ENCODE measurements at places on chromosomes 3 and 15.
A peak's percentile ranks its signal among the peaks of the same experiment; 100 is the strongest.

DNA sequence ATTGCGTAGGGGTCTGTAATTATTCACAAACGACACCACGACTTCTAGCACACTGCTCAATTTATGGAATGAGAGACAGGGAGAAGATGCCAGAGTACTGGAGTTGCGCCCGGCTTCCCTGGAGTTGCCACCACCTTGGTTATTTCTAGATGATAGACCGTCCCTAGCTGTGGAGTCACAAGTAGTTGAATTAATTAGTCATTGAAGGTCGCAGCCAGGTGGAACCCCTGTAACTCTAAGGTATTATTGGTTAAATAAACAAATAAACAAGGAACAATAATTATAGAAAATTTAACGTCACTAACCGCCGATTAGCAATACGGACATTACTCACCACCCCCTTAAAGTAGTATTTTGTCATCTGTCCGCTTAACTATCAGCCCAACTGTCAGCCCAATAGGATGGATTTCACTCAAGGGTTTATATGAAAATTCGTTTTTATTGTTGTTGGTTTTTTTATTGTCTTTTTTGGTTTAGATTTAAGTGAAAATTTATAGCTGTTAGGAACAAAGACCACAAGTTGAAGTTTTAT, 911 bp upstream of the AZI2 start:
- peak overlapping the region; percentile 99 for H3K27ac ChIP-seq
- H3K27me3 ChIP-seq = no peaks in the 10 kb centered on the region
- H3K4me3 ChIP-seq = peak overlapping the region; percentile 62
- DNase-seq = no peak
- peaks cover 45% of the 10 kb centered on the region for H3K4me1 ChIP-seq

GRCh38 chr3:129344540-129345220, 66.0 kb downstream of the HMCES start:
- H3K27me3 ChIP-seq = peaks cover 4% of the 10 kb centered on the region
- no peak for DNase-seq
- H3K27ac ChIP-seq = no peak overlapping the region
- H3K36me3 ChIP-seq = no peaks in the 10 kb centered on the region
- peaks cover 21% of the 10 kb centered on the region for H3K4me1 ChIP-seq

GRCh38 chr3:31462050-31462569, 70.6 kb upstream of the STT3B start:
- no peaks in the 10 kb centered on the region for H3K36me3 ChIP-seq
- H3K4me1 ChIP-seq = peaks cover 8% of the 10 kb centered on the region
- no peak for DNase-seq
- H3K27ac ChIP-seq = no peak overlapping the region
- no peaks in the 10 kb centered on the region for H3K27me3 ChIP-seq
- no peak overlapping the region for H3K4me3 ChIP-seq

DNA sequence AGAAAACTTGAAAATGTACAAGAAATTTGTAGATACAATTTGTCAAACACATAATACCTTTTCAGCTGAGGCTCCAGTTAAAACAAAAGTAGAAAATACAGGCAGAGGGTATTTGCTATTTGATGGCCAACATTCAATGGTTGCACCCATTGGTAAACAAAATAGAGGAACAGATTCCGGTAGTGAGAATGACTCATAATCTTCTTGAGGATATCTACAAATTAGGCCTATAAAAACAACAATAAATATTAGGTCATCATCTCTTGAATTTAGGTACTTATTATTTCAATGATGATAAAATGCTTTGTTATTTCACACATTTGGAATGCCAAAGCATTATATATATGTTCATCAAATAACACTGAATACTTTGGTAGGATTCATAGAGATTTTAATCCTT, 53.4 kb downstream of the DENND4A start:
- no peak overlapping the region for H3K27ac ChIP-seq
- no peak for DNase-seq
- no peaks in the 10 kb centered on the region for H3K27me3 ChIP-seq
- H3K4me3 ChIP-seq = no peak overlapping the region
- no peaks in the 10 kb centered on the region for H3K4me1 ChIP-seq
- H3K36me3 ChIP-seq = peaks cover 21% of the 10 kb centered on the region

DNA sequence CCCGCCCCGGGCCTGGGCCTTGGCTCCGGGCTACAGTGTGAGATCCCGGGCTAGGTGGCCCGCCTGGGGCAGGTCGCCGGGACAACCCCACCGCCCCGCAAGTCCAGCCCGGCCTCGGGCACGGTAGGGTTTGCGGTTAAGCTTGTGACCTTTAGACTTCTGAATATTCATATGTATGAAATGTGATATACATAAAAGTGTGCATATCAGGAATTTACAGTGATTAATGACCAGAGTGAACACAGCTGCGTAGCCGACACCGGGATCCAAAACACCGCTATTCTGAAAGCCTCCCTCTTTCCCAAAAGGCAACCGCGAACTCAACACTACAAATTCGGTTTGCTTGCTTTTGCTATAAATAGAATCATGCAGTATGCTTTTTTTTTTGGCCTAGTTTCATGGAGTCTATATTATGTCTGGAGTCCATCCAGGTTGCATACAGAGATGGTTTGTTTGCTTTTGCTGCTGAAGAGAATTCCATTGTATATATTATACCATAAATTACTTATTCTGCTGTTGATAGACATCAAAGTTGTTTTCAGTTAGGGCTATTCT, 636 bp upstream of the SNRPA1 start:
- peaks cover 37% of the 10 kb centered on the region for H3K4me1 ChIP-seq
- peak overlapping the region; percentile 92 for H3K4me3 ChIP-seq
- no peaks in the 10 kb centered on the region for H3K27me3 ChIP-seq
- H3K36me3 ChIP-seq = no peaks in the 10 kb centered on the region

GRCh38 chr3:106514431-106514830, 645.6 kb upstream of the CBLB start:
- H3K27ac ChIP-seq = no peak overlapping the region
- DNase-seq = no peak
- no peak overlapping the region for H3K4me3 ChIP-seq
- H3K27me3 ChIP-seq = no peaks in the 10 kb centered on the region
- H3K36me3 ChIP-seq = no peaks in the 10 kb centered on the region
- H3K4me1 ChIP-seq = no peaks in the 10 kb centered on the region

- H3K4me3 ChIP-seq = no peak overlapping the region
- H3K36me3 ChIP-seq = no peaks in the 10 kb centered on the region
- H3K4me1 ChIP-seq = no peaks in the 10 kb centered on the region
- no peaks in the 10 kb centered on the region for H3K27me3 ChIP-seq
- DNase-seq = no peak
Observed at GRCh38 chr3:190166948-190167347, 46.3 kb upstream of the P3H2 start.

DNA sequence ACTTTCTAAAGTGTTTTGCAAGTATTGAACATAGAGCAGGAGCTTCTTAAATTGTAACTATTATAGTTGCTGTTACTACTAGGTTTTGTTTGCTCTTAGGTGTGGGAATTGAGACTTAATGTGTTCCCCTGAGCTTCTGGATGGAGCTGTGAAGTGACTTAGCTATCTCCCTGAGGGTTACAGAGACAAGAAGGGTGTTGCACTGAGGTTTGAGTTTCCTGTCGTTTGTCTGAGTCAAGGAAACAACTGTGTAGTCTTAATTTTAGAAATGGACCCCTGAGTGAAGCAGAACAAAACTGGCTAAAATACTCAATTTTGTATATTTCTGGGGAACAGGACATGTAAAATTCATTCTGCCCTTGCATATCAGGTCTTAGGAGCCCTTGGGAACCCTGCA, 20.4 kb downstream of the TTC21A start:
- no peaks in the 10 kb centered on the region for H3K36me3 ChIP-seq
- H3K4me1 ChIP-seq = peaks cover 19% of the 10 kb centered on the region
- H3K27me3 ChIP-seq = no peaks in the 10 kb centered on the region
- H3K4me3 ChIP-seq = no peak overlapping the region
- DNase-seq = no peak

DNA sequence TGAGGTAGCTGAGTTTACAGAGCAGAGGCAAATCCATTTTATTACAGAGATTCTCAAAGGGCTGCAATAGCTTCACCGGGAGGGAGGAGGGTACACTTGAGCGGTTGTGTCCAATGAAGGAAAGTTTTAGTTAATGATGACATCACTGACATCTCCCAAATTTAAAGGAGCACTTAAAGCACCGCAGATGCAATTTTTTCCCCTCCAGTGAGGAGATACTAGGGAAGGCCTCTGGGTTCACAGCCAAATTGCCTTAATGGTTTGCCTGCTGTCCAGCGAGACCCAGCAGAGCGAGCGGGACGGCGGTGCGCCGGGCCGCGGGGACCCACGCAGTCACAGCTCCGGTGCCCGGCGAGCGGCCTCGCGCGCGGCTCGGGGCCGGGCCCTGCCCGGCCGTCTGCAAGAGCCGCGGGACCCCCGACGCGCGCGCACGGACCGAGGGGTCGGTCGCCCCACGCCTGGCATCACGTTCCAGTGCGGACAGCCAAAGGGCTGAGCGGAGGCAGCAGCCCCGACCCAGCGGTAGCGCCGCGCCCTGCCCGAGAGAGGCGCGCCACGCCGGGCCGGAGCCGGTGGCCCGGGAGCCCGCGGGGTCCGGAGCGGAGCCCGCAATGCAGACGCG, 160.5 kb upstream of the CHRNA7 start:
- no peaks in the 10 kb centered on the region for H3K36me3 ChIP-seq
- peak overlapping the region; percentile 22 for H3K27ac ChIP-seq
- H3K27me3 ChIP-seq = no peaks in the 10 kb centered on the region
- peaks cover 17% of the 10 kb centered on the region for H3K4me1 ChIP-seq
- H3K4me3 ChIP-seq = peak overlapping the region; percentile 73

DNA sequence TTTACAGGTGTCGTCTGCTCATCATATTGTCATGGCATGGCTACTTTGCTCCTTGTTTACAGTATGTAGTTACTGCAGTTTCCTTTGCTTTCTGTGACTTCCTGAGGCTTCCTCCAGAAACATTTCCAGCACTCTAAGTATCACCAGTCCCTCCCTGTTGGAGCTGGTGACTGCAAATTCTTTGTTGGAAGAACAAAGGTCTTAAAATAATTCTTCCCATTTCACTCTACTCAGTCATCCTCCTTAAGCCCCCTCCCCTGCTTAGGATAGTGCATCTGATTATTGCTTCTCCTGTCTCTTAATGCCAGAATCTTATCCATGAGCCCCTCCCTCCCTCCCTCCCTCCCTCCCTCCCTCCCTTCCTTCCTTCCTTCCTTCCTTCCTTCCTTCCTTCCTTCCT, 72.0 kb downstream of the C3orf38 start:
- DNase-seq = no peak
- H3K36me3 ChIP-seq = no peaks in the 10 kb centered on the region
- H3K27ac ChIP-seq = no peak overlapping the region
- no peaks in the 10 kb centered on the region for H3K27me3 ChIP-seq
- H3K4me1 ChIP-seq = no peaks in the 10 kb centered on the region

DNA sequence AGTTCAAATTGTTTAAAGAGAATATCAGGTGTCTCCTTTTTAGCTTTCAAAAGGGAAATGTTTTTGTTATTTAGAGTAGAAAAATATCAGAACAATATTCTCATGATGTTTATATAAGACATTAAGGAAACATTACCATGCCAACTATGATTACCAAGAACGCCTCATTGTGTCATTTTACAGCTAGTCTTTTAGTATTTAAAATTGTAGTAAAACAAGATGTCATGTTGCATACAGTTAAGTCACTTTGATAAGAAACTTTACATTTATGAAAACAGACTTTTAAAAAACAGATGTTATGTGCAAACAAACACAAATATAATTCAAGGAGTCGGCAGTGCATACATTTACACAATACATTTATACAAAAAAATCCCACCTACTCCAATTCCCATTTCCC, 4.4 kb downstream of the PLSCR4 start:
- H3K27ac ChIP-seq = no peak overlapping the region
- no peak for DNase-seq
- H3K4me3 ChIP-seq = no peak overlapping the region

DNA sequence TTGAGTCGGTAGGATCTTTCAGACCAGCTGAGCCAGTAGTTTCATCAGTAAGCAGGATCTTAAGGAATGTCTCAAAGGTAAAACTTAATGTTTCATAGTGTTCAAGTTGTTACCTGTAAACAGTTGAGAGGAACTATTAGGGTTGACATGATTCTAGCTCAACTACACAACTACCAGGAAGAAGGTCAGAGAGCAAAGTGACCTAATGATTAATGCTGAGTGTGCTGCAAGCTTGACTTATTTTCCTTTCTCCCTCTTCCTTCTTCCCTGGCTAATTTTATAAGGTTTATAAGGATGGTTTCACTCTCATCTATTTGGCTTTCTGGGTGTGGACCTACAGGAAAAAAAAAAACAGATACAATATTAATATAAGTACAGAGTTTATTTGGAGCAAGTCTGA, 30.2 kb upstream of the LHFPL4 start:
- H3K4me1 ChIP-seq = no peaks in the 10 kb centered on the region
- no peaks in the 10 kb centered on the region for H3K27me3 ChIP-seq
- H3K36me3 ChIP-seq = no peaks in the 10 kb centered on the region
- DNase-seq = no peak
- no peak overlapping the region for H3K27ac ChIP-seq
- H3K4me3 ChIP-seq = no peak overlapping the region

GRCh38 chr15:90104551-90104950, 2.3 kb upstream of the IDH2 start:
- H3K36me3 ChIP-seq = no peaks in the 10 kb centered on the region
- no peak overlapping the region for H3K4me3 ChIP-seq
- no peaks in the 10 kb centered on the region for H3K27me3 ChIP-seq
- H3K27ac ChIP-seq = no peak overlapping the region
- no peak for DNase-seq

DNA sequence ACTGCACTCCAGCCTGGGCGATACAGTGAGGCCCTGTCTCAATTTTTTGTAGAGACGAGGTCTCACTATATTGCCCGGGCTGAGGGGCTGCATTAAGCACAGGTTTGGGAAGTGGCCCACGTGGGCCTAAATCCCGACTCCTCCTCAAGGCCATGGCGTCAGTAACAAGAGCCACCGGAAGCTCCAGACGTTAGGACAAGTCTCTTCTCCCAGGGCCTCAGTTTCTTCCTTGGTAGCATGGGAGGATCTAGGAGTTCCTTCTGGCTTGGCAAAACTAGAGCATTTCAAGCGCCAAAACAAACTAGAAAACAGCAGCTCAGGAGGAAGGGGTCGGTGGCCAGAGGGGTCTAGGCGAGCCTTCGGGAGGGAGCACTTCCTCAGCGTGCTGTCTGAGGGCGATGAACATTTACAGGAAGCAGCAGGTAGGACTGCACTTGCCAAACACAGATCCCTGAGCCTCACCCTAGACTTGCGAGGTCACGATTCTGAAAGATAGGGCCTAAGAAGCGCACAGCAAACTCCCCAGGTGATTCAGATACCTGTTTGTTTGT, 536 bp downstream of the SNAPC5 start:
- peak overlapping the region; percentile 78 for H3K4me3 ChIP-seq
- H3K4me1 ChIP-seq = peaks cover 25% of the 10 kb centered on the region
- DNase-seq = no peak
- H3K27ac ChIP-seq = peak overlapping the region; percentile 78

- no peaks in the 10 kb centered on the region for H3K4me1 ChIP-seq
- H3K4me3 ChIP-seq = no peak overlapping the region
- H3K27me3 ChIP-seq = no peaks in the 10 kb centered on the region
- no peak overlapping the region for H3K27ac ChIP-seq
- DNase-seq = no peak
Observed at GRCh38 chr3:197896421-197896820, 53.6 kb upstream of the RPL35A start.

GRCh38 chr3:61354604-61355003, 103.4 kb upstream of the FHIT start:
- no peak for DNase-seq
- H3K27ac ChIP-seq = no peak overlapping the region
- H3K27me3 ChIP-seq = no peaks in the 10 kb centered on the region
- no peak overlapping the region for H3K4me3 ChIP-seq
- H3K4me1 ChIP-seq = peaks cover 6% of the 10 kb centered on the region
- H3K36me3 ChIP-seq = no peaks in the 10 kb centered on the region
